ENCODE measurements at places on chromosomes 3 and 15.

DNA sequence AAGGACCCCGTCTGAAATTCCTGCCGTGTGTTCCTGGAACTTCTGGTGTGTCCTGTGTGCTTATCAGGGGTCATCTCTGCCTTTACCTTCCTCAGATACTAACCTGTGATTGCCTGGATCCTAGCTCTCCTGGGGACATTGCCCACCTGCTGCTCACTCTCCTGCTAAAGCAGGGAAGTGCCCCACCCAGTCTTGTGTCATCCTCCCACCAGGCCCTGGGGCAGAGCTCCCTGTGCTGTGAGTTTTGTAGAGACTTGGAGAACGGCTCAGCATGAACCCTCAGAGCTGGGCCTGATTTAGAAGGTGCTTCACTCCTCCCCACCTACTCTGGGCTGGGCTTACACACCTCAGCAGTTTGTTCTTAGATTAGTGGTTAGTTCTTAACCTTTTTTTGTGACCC is 3.8 kb upstream of the TMEM44 start:
- no peak overlapping the region for H3K4me3 ChIP-seq
- no peaks in the 10 kb centered on the region for H3K27me3 ChIP-seq
- H3K4me1 ChIP-seq = peaks cover under 1% of the 10 kb centered on the region

GRCh38 chr3:101466465-101467309 is 46.3 kb downstream of the SENP7 start:
- peak overlapping the region; percentile 73 for H3K27ac ChIP-seq
- DNase-seq = no peak
- no peaks in the 10 kb centered on the region for H3K36me3 ChIP-seq
- no peaks in the 10 kb centered on the region for H3K27me3 ChIP-seq
- H3K4me3 ChIP-seq = peak overlapping the region; percentile 37

DNA sequence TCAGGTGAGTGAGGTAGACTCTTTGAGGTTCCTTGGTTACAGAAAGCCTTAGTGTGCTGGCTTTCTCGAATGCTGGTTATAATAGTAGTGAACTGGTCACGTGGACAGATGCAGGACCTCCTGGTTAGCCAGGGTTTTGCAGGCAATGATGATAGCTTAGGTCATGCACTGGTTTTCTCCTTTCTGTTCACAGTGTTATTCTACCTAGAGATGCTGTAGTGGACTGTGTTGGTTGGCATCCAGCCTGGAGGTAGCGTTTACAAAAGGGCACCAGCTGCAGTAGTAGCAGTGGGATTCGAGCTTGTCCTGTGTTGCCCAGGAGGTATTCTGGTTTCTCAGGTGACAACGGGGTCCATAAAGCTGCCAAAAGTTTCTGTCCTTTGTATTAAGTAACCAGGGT is 27.0 kb downstream of the PCCB start:
- no peak overlapping the region for H3K4me3 ChIP-seq
- H3K27me3 ChIP-seq = no peaks in the 10 kb centered on the region
- H3K27ac ChIP-seq = no peak overlapping the region

GRCh38 chr15:65466901-65467300 is 44.2 kb upstream of the IGDCC4 start:
- no peak for DNase-seq
- H3K36me3 ChIP-seq = peaks cover 8% of the 10 kb centered on the region
- no peaks in the 10 kb centered on the region for H3K27me3 ChIP-seq
- H3K4me1 ChIP-seq = no peaks in the 10 kb centered on the region
- no peak overlapping the region for H3K27ac ChIP-seq

- no peak overlapping the region for H3K27ac ChIP-seq
- DNase-seq = no peak
- H3K27me3 ChIP-seq = no peaks in the 10 kb centered on the region
- H3K36me3 ChIP-seq = no peaks in the 10 kb centered on the region
- H3K4me1 ChIP-seq = no peaks in the 10 kb centered on the region
These were observed 75.3 kb downstream of the TMEM108 start for GRCh38 chr3:133113526-133113925.

- H3K27me3 ChIP-seq = no peaks in the 10 kb centered on the region
- peaks cover 10% of the 10 kb centered on the region for H3K4me1 ChIP-seq
- DNase-seq = no peak
- H3K27ac ChIP-seq = peak within 1 kb of the TSS; percentile 97
- H3K4me3 ChIP-seq = peak within 1 kb of the TSS; percentile 71
- H3K36me3 ChIP-seq = peaks cover 7% of the 10 kb centered on the region
These were observed at the start of gene DALRD3 for GRCh38 chr3:49017971-49018706. TSS of gene DALRD3 (minus strand) at chr3:49018580. CDS start at chr3:49018564, 16 bp downstream.

DNA sequence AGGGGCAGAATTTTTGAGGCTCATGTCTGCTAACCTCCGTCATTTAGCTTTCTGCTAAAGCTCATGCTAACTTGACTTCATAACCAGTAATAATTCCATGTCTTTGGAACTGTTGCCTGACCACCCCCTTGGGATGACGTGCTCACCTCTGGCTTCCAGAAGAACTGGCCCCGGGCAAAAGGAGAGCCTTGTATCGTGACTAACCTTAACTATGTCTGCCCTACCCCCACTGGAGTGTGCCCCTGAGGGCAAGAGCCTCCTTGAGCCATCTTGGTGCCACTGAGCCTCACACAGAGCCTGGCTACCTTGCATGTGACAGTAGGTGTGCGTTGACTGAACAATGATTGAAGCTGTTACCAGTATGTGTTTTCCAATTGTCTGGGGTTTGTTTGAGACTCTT is 4.7 kb downstream of the LRRK1 start:
- H3K36me3 ChIP-seq = peaks cover 16% of the 10 kb centered on the region
- H3K27ac ChIP-seq = peak overlapping the region; percentile 99
- no peaks in the 10 kb centered on the region for H3K27me3 ChIP-seq
- peaks cover 44% of the 10 kb centered on the region for H3K4me1 ChIP-seq

- peaks cover 2% of the 10 kb centered on the region for H3K27me3 ChIP-seq
- no peaks in the 10 kb centered on the region for H3K36me3 ChIP-seq
- H3K4me1 ChIP-seq = no peaks in the 10 kb centered on the region
- no peak overlapping the region for H3K27ac ChIP-seq
These were observed 123.5 kb upstream of the GOLGA6L4 start for GRCh38 chr15:84112025-84112424.

GRCh38 chr3:71345429-71346040 is 238.0 kb downstream of the FOXP1 start:
- no peaks in the 10 kb centered on the region for H3K4me1 ChIP-seq
- no peak for DNase-seq
- H3K36me3 ChIP-seq = no peaks in the 10 kb centered on the region
- no peaks in the 10 kb centered on the region for H3K27me3 ChIP-seq
- H3K4me3 ChIP-seq = no peak overlapping the region
- H3K27ac ChIP-seq = no peak overlapping the region

DNA sequence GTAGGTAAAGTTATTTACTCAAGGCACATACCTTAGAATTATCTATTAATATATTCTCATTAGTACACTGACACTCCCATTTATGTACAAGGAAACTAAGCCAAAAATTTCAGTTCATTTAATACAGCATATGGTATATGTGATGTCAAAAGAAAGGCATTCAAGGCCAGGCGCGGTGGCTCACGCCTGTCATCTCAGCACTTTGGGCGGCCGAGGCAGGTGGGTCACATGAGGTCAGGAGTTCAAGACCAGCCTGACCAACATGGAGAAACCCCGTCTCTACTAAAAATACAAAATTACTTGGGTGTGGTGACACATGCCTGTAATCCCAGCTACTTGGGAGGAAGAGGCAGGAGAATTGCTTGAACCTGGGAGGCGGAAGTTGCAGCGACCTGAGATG is 435.2 kb downstream of the GBE1 start:
- no peaks in the 10 kb centered on the region for H3K36me3 ChIP-seq
- H3K4me3 ChIP-seq = no peak overlapping the region
- no peak overlapping the region for H3K27ac ChIP-seq
- no peaks in the 10 kb centered on the region for H3K27me3 ChIP-seq

DNA sequence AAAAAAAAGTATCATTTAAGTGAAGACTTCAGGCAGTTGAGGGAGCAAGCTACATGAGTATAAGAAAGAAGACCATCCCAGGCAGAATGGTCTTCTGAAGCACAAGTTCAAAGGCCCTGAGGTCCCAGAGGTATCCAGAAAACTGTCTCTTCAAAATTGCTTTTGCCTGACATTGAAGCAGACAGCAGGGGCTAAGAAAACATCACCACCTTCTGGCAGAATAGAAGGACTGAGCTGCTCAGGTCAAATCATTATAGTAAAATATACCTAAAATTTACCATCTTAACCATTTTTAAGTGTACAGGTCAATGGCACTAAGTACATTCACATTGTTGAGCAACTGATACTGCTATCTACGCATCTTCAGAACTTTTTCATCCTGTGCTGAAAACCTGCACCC is 16.4 kb downstream of the GPR160 start:
- no peak for DNase-seq
- H3K4me3 ChIP-seq = no peak overlapping the region
- no peaks in the 10 kb centered on the region for H3K4me1 ChIP-seq

GRCh38 chr3:189195302-189195701 is 23.5 kb downstream of the TPRG1 start:
- 0 out of 2 replicates have a peak, but pooled peaks cover 4% of the 10 kb centered on the region for H3K27me3 ChIP-seq
- no peak overlapping the region for H3K4me3 ChIP-seq
- H3K4me1 ChIP-seq = no peaks in the 10 kb centered on the region
- H3K36me3 ChIP-seq = no peaks in the 10 kb centered on the region
- no peak for DNase-seq

GRCh38 chr3:62975566-62975965 is 100.3 kb upstream of the CADPS start:
- no peaks in the 10 kb centered on the region for H3K27me3 ChIP-seq
- no peak overlapping the region for H3K4me3 ChIP-seq
- no peak for DNase-seq
- H3K27ac ChIP-seq = no peak overlapping the region
- no peaks in the 10 kb centered on the region for H3K36me3 ChIP-seq
- H3K4me1 ChIP-seq = no peaks in the 10 kb centered on the region

DNA sequence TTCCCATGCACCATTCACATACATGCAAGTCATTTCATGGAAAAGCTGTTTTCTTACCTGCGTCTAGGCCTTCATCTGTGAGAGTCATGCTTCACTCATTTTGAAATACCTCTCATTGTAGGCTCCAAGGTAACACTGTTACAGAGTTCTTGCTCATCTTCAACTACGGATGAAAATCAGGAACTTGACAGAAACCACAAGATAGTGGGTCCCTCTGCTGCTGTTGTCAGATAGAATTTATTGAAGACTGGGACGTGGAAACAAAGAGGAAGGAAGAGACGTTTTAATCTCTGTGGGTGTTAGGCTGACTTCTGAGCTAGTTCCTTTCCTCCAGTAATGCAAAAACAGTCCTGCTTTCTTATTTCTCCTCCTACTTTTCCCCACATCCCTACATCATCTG is at the start of gene P2RY14:
Gene P2RY14, minus strand, starts transcription at position 313 of the 400 bp plus-strand sequence. CDS start 64,226 bp downstream, outside the sequence.
- no peak within 1 kb of the TSS for H3K27ac ChIP-seq
- H3K4me1 ChIP-seq = no peaks in the 10 kb centered on the region
- no peak within 1 kb of the TSS for H3K4me3 ChIP-seq
- no peak for DNase-seq
- H3K27me3 ChIP-seq = no peaks in the 10 kb centered on the region

DNA sequence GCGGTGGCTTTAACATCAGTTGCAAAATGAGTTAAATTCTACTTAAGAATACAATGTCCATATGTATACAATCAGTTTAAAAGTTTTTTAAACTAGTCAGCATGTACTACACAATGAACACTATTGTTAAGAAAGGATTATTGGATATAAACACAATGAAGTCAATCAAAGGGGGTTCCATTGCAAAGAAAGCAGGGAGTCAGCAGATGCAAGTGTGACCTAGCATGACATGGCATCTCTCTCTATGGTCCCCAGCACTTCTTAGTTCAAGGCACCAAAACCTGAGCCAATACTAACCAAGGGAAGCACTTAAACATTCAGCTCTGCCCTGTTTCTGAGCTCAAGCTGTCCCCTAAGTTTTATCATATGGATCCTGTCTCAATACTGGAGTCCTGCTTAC is 17.0 kb downstream of the KLHL6 start:
- H3K36me3 ChIP-seq = no peaks in the 10 kb centered on the region
- H3K27ac ChIP-seq = no peak overlapping the region
- H3K4me3 ChIP-seq = no peak overlapping the region
- H3K4me1 ChIP-seq = no peaks in the 10 kb centered on the region
- DNase-seq = no peak

DNA sequence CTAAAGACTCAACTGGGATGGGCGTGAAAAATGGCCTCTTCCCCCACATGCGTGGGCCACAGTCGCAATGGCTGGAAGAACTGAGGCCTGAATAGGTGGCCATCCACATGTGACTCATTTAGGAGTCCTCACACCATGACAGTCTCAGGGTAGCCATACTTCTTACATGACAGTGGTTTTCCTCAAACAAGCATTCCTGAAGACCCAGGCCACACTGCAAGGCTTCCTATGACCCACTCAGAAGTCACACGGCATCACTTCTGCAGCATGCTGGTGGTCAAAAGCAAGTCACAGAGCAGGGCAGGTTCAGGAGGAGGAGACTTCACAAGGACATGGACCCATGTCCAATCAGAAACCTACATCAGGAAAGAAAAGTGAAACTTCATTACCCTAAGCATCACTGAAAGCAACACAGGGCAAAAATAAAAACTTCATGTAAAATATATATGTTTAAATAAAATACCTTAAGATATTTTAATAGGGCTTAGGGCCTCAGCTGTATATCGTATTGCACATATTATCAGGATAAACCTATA is 257.1 kb downstream of the OPA1 start:
- H3K27me3 ChIP-seq = no peaks in the 10 kb centered on the region
- H3K36me3 ChIP-seq = no peaks in the 10 kb centered on the region
- peaks cover 23% of the 10 kb centered on the region for H3K4me1 ChIP-seq

DNA sequence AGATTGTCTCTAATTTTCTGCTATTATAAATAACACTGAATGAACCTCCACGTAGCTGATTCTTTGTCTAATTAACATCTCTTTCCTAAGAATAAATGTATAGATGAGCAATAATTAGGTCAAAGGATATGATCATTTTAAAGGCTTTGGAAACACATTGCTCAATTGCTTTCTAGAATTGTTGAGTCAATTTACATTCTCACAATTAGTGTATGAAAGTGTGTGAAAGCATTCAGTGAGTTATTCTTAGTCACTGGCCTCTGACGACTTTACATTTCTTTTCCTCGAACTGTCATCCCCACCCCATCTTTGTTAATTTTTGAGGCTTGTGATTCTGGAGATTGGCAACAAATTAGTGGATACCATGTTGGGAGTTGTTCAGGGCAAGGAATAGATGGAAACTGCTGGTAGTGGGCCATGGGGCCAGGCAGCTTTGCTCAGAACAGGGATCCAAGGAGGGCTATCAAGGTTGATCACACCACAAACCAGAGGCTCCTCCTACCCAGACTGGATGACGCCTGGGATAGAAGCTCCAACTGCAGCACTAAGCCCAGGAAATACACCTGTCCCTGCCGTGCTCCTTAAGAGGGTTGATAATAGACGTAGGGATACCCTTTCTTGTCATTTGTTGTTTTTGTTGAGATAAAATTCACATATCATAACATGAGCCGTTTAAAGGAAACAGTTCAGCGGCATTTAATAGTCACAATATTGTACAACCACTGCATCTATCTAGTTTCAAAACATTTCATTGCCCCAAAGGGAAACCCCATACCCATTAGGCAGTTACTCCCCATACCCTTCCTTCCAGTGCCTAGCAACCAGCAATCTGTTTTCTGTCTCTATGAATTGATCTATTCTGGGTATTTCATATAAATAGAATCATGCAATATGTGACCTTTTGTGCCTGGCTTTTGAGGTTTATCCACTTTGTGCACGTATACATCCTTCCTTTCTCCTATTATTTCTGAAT is 27.9 kb downstream of the EIF1B start:
- DNase-seq = no peak
- no peak overlapping the region for H3K4me3 ChIP-seq
- no peaks in the 10 kb centered on the region for H3K27me3 ChIP-seq

Data from Panc1 (cell line).